Inflammatory macrophage treated with lipopolysaccharide for 4 hours (primary cell): ENCODE measurements at places on chromosomes 6 and 20.

GRCh38 chr6:54617730-54618129 lies 228.8 kb upstream of the FAM83B start:
- no peak for DNase-seq

DNA sequence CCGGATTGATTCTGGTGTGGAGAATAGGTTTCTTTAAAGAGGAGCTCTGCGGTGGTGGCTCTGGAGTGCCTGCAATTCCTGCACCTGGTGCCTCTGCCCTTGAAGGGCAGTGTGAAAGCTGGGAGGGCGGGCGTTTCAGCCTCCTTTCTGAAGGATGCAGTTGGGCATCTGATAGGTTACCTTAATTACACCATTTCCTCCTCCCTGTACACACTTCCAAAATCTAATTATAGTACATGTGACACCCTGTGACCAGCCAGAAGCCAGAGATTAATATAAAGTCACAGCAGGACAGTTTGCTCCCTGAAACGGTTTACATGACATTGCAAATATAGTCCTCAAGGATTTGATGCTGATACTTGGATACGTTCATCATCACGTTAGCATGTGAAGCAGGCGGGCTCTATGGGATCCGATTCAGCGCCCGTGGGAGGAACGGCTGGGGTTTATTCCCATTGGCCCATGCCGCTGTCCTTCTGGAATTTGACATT lies 548.2 kb downstream of the QKI start:
- no peak for DNase-seq

DNA sequence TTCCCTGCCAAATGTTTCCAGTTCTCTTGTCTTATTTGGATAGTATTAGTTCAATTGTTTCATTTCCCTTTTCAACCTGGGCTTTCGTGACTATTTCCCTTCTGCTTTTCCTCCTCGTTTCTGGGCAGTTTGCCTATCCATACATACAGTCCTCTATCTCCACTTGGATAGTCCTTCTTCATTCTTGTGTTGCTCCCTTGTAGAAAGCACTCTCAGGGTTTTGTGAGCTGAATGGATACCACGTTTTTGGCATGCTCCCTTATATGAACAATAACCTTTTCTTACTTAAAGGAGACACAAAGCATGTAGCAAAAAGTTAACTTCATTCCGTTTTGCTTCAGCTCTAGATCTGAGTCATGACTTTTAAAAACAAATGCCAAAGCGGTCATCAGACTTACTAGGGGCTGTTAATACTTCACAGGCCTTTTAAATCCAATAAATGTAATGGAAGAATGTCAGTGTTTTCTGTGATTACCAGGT lies 16.6 kb downstream of the CRYBG1 start:
- DNase-seq: peak; percentile 15

- peak; percentile 93 for DNase-seq
Measured at GRCh38 chr6:2245103-2245876, at the start of gene GMDS. TSS of gene GMDS (minus strand) at chr6:2245605.

- DNase-seq: no peak
Measured at GRCh38 chr20:20405623-20406022, 37.7 kb downstream of the INSM1 start.

- DNase-seq: no peak
Measured at GRCh38 chr6:23327621-23328020, 758.3 kb downstream of the HDGFL1 start.

DNA sequence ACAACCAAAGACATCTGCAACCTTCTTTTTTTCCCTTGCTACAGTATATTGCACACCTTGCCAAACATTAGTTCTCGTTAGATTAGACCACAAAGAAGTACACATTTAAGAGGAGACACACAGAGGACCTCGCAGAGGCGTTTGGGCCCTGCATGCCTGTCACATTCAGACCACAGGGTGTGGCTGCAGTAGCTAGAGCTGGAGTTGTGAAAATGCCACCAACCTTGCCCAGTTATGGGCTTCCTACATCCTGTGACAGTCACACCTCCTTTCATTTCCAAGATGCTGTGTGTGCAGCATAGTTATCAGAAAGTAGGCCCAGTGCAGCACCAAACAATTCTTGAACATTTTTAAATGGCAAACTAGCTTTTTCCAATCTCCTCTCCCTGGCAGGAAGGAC lies 2.4 kb downstream of the SYNE1 start:
- DNase-seq: peak; percentile 38

DNA sequence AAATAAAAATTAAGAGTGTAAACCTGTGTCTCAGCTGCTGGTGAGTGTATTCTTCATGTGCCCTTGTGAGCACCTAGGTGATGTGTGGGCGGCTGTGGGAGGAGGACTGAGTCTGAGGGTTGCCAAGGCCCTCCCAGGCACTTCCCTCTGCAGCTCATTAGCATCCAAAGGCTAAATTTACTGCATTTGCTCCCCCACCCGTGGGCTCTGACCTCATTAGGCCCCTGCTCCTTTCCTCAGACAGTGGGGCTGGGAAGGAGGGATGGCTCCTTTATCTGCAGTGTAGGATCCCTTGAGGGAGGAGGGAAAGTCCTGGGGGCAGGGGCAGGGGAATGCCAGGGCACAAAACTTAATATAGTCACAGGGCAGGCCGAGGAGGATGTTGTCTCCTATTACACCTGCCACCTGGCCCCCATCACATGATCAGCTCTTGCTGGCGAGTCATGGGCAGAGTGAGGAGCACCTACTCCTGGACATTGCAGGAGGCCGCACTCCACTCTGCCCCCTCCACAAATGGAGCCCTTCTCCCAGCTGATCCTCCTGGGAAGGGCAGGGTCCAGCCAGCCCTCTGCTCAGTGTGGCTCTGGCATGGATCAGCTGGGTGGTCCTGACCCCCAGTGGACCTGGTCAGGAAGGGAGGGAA lies 133.2 kb downstream of the MRPL14 start:
- no peak for DNase-seq

GRCh38 chr6:24451581-24452388 lies 37.6 kb downstream of the GPLD1 start:
- DNase-seq: no peak

- DNase-seq: no peak
Measured at GRCh38 chr6:40573221-40573620, 13.9 kb downstream of the LRFN2 start.

DNA sequence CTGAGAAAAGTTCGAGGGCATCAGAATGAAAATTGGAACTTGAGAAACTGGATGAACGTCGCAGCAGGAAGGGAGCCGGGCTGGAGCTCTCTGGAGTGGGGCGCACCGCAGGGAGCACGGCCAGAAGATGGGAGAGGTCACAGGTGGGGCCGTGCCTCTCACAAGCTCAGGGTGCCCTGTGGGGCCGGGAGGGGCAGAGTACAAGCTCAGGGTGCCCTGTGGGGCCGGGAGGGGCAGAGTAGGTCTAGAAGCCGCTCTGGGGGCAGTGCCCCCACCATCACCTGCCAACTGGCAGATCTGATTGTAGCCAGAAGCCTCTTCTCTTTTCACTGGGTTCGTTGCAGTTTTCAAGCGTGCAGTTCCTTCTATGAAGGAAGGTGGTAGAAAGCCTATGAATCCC lies 61.1 kb upstream of the SNX9 start:
- no peak for DNase-seq

DNA sequence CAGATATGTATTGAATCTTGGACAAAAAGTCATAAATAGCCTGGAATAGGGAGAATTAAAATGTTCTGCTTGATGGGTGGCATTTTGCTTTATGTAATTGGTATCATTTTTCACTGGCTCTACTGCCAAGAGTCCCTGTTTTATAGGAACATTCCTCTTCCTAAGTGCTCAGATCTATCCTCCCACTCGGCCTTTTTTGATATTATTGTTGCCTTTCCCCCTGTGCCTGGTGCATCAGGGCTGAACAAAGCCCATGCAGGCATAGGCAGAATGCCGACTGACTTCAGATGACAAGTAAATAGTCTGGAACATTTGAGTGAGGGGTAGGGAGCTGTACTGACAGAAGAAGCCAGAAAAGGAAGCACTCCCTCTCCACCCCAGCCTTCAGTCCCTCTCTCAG lies 127.0 kb downstream of the PKHD1 start:
- no peak for DNase-seq

GRCh38 chr6:89522778-89523177 lies 89.8 kb downstream of the ANKRD6 start:
- no peak for DNase-seq

DNA sequence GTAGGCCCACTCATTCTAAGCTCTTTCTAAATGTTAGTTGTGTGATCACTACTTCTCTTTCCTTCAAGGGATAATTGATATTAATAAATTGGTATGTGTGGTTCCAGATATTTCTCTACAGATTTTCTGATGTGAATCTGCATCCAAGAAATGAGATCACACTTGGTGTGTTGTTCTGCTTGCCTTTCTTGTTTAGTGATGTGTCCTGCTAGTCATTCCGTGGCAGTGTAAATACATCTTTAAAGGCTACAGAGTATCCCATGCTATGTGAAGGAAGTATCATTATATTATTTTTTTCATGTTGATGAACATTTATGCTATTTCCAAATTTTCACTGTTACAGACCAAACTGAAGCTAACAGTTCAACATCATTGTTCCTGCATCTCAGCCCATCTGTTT lies 13.2 kb downstream of the CDH26 start:
- no peak for DNase-seq

DNA sequence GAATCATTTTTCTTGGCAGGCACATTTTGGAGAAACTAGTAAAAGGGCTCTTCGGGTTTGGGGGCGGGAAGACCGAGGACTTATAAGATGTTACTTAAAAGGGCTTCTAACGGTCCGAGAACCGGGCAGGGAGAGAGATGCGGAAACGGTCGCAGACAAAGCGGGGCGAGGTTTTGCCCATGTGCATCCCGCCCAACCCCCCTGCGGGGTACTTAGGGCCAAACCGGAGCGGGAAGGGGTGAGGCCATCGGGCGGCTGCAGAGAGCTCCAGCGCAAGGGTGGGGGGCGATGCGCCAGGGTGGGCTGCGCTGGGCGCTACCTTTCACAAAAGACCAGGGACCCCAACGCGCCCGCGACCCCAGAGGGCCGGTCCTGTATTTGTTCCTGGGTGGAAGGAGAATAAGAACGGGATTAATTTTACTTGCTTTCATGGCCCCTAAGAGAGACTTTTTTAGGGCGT lies 616 bp downstream of the TUBB start:
- DNase-seq: peak; percentile 66

DNA sequence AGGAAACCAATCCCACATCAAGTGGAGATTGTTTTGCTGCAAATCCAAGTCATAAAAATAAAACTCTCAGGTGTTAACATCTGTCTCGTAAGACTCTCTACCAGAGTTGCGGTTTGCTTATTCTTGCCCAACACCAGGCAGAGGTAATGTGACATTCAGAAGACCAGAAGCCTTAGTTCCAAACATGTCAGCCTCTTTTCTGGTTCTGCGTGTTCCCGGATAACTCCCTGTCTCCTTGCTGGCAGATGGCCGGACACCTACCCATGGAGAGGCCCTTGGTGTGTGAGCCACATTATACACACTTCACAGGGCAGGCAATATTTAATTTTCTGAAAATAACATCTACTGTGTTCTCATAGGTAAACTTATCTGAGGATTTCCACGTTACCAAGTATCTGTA lies 73.4 kb downstream of the GMPR start:
- DNase-seq: no peak

DNA sequence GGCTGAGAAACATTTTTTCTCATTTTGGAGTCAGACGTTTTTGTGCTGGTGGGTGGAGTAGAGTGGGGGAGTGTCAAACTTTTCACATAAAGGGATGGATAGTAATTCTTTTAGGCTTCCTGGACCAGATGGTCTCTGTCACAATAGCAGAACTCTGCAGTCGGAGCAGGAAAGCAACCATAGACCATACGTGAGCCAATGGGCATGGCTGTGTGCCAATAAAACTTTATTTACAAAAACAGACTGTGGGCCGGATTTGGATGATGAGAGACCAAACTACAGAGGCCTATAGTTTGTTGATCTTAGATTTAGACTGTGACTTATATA lies 70.8 kb upstream of the SLC22A23 start:
- no peak for DNase-seq

DNA sequence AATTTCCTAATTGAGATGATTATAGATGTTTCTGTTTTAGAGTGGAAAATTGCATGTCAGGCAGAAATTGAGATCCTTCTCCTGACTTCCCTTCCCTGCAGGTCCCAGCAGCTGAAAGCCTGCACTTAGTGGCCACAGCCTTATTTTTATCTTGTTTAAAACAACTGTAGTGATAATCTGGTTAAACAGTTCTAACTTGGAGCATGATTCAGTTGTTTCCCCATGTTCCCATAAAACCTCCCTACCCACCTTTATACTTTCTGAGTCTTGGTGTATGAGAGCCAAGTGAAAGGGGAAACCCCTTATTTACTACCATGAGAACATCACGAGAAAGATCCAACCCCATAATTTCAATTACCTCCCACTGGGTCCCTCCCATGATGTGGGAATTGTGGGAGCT lies 195.2 kb downstream of the SLC16A10 start:
- DNase-seq: no peak

DNA sequence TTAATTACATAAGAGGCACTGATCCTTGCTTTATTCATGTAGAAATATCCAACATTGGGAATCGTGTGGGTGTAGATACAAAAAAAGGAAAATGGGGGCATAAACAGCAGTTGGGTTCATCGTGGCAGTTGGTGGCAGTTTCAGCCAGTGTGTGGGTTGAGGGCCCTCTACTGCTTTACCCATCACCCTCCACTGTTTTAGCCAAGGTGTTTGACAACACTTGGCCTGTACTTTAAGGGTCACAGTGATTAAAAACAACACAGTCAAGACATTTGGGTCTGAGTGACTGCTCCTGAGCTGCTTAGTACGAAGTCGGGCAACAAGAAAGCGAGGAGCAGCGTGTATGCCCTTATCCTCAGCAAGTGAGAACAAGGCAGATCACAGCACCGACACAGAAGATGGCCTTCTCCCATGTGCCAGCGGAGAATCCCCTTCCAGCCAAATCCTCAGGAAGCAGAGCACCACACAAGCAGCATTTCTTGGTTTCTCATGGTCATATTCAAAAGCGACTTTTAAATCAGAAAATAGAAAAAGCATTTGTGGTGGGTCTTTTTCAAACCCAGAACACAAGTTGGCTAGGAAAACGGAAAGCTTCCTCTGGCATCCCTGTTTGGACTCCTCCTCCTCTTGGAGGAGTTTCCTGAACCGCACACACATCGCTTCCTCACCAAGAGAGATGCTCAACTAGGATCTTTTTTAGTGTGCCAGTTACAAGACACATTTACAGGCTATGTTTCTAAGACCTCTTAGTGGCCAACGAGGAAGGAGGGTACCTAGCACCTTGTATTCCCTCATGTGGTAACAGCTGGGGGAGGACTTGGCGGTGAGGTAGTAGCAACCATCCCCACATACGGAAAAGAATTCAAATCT lies 23.5 kb downstream of the EIF2S2 start:
- DNase-seq: no peak

- DNase-seq: no peak
Measured at GRCh38 chr6:133309579-133309978, 68.4 kb downstream of the EYA4 start.
